ENCODE measurements at places on chromosomes 4 and X. TPM values are rescaled to one million over a fixed set of nuclear protein-coding genes. Genes with fewer than 3 reads are reported as not detected.

- no peak overlapping the region for H3K27ac ChIP-seq
- no peak overlapping the region for H3K4me3 ChIP-seq
- H3K36me3 ChIP-seq = no peaks in the 10 kb centered on the region
Observed at GRCh38 chr4:144757969-144758368, 112.0 kb downstream of the HHIP start.

Gene FAM47E
- not detected for total RNA-seq

DNA sequence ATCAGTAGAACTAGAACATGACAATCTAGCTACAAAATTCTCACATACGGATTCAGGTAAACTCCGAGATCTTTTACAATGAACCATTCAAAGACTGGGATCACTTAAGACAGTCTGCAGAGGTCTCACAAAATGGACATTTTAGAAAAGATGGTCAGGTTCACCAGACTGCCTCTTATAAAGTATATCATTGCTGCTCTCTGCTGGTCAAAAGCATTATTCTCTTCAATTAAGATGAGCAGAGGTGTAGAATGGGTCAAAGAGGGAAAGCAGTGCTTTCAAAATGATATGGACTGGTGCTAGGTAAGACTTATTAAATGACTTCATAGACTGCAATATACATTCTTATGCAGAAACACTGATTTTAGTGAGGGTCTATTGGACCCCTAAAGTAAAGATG, 434.7 kb downstream of the PACRGL start:
- no peaks in the 10 kb centered on the region for H3K4me1 ChIP-seq
- no peaks in the 10 kb centered on the region for H3K27me3 ChIP-seq
- no peak overlapping the region for H3K4me3 ChIP-seq
- H3K27ac ChIP-seq = no peak overlapping the region
- DNase-seq = no peak

GRCh38 chr4:79857811-79858210, 215.2 kb downstream of the ANTXR2 start:
- H3K36me3 ChIP-seq = no peaks in the 10 kb centered on the region
- no peak overlapping the region for H3K27ac ChIP-seq
- DNase-seq = no peak
- H3K27me3 ChIP-seq = no peaks in the 10 kb centered on the region
- H3K4me3 ChIP-seq = no peak overlapping the region

Gene TMEM184C
- 17.4 TPM for total RNA-seq

Gene CPE
- not detected for total RNA-seq

DNA sequence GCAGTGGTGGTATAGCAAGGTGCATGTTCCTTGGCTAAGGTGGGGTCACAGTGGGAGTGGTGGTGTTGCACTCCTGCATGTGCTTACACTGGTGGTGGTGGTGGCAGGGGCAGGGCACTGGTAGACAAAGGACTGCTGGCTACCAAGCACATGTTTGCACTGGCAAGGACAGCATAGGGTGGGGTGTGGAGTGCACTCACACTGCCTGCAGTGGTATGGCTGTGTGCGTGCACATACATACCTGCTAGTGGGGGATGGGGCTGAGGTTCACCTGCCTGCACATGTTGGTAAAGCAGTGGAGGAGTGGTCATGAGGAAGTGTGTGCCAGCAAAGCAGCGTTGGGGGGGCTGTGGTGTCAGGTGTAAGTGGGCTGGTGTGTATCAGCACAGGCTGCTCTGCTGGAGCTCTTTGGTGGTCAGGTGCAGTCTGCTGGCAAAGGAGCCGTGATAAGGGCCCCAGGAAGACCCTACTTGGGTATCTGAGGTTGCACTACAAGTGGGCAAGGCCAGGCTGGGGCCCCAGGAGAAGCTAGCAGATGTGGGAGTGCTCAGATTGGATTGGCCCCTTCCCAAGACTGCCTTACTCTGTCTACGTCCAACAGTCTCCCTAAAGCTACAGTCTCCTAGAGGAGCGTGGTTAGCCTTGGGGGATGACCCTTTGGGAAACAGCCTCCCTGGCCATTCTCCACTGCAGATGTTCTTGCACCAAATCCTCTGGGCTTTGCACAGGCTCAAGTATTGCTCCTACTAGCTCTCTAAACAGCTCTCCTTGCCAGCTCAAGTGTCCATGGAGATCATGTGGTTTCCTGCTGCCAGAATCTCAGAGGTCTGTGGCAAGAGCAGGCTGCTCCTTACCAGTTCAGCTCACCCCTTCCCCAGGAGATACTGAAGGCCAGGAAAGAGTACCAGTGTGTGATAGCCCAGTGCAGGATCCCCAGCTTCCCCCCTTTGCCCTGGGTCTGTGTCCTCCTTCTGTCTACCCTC, 486.3 kb upstream of the PABPC4L start:
- no peaks in the 10 kb centered on the region for H3K36me3 ChIP-seq
- H3K27ac ChIP-seq = no peak overlapping the region
- no peak for DNase-seq
- H3K4me1 ChIP-seq = no peaks in the 10 kb centered on the region
- no peak overlapping the region for H3K4me3 ChIP-seq
- H3K27me3 ChIP-seq = no peaks in the 10 kb centered on the region

DNA sequence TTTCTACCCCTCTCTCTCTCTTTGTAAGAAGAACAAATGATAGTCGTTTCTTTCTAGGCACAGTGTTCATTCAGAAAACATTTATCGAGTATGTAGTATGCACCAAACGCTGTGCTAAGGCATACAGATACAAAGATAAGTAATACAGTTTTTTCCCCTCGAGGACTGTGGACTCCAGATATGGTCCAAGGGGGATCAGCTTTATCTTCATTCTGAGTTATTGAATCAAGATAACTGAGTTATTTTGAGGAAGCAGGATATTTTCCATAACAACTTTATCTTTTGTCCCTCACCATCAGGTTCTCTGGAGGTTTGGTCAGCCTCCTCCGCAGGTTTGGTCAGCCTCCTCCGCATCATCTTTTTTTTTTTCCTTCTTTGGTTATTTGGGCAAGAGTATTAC, 15.0 kb downstream of the EREG start:
- no peaks in the 10 kb centered on the region for H3K36me3 ChIP-seq
- no peaks in the 10 kb centered on the region for H3K4me1 ChIP-seq
- no peak overlapping the region for H3K27ac ChIP-seq
- no peaks in the 10 kb centered on the region for H3K27me3 ChIP-seq
- no peak overlapping the region for H3K4me3 ChIP-seq

Gene HTR2C
- total RNA-seq = not detected

DNA sequence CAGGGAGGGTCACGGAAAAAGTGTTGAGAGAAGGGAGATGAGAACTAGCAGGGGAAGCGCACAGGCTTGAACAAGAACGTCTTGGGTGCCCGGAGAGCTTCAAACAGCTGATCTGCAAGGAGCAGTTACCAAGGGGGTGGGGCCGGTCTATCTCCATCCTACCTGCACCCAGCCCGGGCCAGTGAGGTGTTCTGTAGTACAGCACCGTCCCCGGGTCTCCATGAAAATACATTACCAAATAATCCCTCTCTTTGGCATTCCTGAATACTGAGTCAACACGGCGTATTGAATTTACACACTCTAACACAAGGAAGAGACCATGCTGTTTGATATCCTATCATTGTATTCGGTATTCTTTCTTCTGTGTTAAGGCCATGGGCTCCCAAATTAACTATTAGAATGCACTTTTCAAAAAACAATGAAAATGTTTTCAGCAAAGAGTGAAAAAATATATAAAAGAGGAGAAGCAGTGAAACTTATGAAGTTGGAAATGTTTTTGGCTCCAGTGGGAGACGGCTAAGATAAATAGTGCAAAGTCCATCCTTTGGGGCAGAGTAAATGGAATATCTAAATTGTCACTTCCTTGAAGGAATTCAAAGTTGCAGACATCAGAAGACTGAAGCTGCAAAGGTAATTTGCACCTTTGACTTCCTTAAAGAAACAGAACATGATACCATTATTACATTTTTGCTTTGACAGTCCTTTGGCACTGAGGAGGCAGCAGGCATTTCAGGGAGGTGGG, 90.3 kb downstream of the DHRSX start:
- no peak overlapping the region for H3K4me3 ChIP-seq
- no peaks in the 10 kb centered on the region for H3K27me3 ChIP-seq
- no peak for DNase-seq
- no peaks in the 10 kb centered on the region for H3K4me1 ChIP-seq
- H3K36me3 ChIP-seq = peaks cover 20% of the 10 kb centered on the region
- H3K27ac ChIP-seq = no peak overlapping the region

- H3K27me3 ChIP-seq = no peaks in the 10 kb centered on the region
- no peak overlapping the region for H3K27ac ChIP-seq
- no peaks in the 10 kb centered on the region for H3K36me3 ChIP-seq
Observed at GRCh38 chr4:29558789-29559188, 1161.4 kb upstream of the PCDH7 start.

GRCh38 chr4:156473151-156473550, 498.4 kb downstream of the PDGFC start:
- H3K27ac ChIP-seq = no peak overlapping the region
- no peak overlapping the region for H3K4me3 ChIP-seq
- H3K36me3 ChIP-seq = no peaks in the 10 kb centered on the region
- H3K27me3 ChIP-seq = no peaks in the 10 kb centered on the region
- no peaks in the 10 kb centered on the region for H3K4me1 ChIP-seq

DNA sequence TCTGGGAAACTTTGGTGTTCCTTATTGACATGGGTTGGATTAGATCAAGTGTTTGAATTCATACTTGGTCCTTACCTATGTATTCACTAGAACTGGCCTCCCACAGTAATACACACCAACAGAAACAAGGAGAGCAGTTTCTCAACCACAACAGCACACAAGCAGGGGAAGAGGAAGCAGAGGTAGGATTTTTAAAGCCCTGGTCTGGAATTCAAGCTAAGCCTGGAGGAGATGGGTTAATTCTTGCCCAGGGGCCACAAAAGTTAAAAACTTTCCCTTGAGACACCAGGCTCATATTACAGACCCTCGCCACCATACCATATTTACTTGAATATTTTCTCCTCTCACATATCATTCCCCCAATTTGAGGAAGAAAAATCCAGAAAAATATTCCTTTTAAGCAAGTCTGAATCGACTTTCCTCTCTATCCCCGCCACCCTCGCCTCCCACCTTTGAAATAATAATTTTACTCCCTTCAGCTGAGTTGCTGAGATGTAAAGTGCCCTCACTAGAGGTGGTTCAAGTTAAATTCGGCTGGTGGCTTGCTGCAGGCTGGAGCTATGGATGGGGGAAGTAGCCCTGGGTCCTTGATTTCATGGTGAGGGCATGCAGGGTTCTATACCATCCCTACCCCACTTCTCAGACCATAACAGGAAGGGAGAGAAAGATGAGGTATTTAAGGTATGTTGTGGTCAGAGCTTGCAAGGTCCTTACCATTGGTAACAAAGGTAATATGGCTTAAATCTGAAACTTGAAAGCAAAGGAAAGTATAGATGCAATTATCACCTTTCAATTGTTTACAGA, 440.2 kb downstream of the INPP4B start:
- peaks cover 23% of the 10 kb centered on the region for H3K36me3 ChIP-seq
- peaks cover 67% of the 10 kb centered on the region for H3K4me1 ChIP-seq
- peak overlapping the region; percentile 95 for H3K27ac ChIP-seq
- H3K27me3 ChIP-seq = no peaks in the 10 kb centered on the region
- H3K4me3 ChIP-seq = peak overlapping the region; percentile 92
- DNase-seq = no peak

Gene RAB39B
- total RNA-seq = 8.0 TPM

DNA sequence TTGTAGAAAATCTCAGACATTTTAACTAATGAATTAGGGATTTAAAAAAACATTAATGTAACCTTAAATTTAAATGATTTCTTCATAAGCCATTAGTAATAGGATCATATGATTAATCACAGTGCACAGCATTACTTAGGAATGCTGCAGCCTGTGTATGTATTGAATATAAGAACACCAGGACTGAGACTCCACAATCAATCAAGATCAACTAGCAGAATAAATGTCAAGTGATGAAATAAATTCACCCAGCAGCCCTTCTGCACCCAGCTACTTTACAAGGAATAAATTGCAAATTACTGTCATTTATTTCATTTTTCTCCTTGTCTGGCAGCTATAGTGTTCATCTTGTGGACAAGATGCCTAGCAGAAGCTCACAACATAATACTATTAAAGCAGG, 46.5 kb downstream of the NEIL3 start:
- H3K36me3 ChIP-seq = peaks cover 43% of the 10 kb centered on the region
- no peak overlapping the region for H3K27ac ChIP-seq
- no peak overlapping the region for H3K4me3 ChIP-seq
- no peaks in the 10 kb centered on the region for H3K27me3 ChIP-seq
- DNase-seq = no peak

DNA sequence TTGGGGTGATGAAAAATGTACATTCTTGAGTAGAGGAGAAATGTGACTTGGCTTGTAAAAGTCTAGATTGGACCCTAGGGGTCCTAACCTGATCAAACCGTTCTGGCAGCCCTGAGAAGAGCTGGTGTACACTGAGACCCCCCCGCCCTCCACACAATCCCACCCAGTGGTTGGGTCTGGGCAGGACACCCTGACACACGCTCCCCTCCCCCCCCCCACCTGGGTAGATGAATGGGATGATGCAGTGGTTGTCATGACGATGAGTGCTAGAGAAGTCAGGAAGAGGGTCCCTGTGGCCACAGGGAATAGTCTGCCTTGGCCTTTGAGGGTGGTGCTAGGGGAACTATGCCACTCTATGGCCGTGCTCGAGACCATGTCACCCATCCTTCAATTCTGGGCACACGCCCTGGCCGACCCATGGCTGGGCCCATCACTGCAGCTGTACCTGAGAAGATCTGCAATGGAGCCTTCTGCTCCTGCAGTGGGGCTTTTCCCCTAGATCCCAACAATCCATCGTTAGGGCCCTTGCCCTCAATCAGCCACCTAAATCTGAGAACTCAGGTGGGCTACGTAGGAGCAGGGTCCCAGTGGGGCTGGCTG, 4.4 kb downstream of the CDK16 start:
- H3K27ac ChIP-seq = no peak overlapping the region
- no peak for DNase-seq
- H3K4me1 ChIP-seq = peaks cover 27% of the 10 kb centered on the region
- H3K4me3 ChIP-seq = no peak overlapping the region
- peaks cover 42% of the 10 kb centered on the region for H3K36me3 ChIP-seq

GRCh38 chr4:123412700-123413512, 16.3 kb downstream of the SPRY1 start:
- peaks cover 57% of the 10 kb centered on the region for H3K4me1 ChIP-seq
- H3K36me3 ChIP-seq = peaks cover 4% of the 10 kb centered on the region
- peak overlapping the region; percentile 84 for H3K27ac ChIP-seq
- peak overlapping the region; percentile 1 for H3K4me3 ChIP-seq

Gene EDA2R
- total RNA-seq = 3.0 TPM

Gene ARMCX4
- total RNA-seq = 0.96 TPM

GRCh38 chr4:89725268-89725667, 111.7 kb downstream of the SNCA start:
- no peak overlapping the region for H3K27ac ChIP-seq
- no peak for DNase-seq
- H3K4me1 ChIP-seq = no peaks in the 10 kb centered on the region
- no peak overlapping the region for H3K4me3 ChIP-seq
- no peaks in the 10 kb centered on the region for H3K27me3 ChIP-seq

Gene PASD1
- total RNA-seq = not detected

Gene CHRDL1
- not detected for total RNA-seq

- H3K27me3 ChIP-seq = no peaks in the 10 kb centered on the region
- H3K36me3 ChIP-seq = no peaks in the 10 kb centered on the region
- no peak overlapping the region for H3K4me3 ChIP-seq
- H3K4me1 ChIP-seq = no peaks in the 10 kb centered on the region
- H3K27ac ChIP-seq = no peak overlapping the region
Observed at GRCh38 chr4:148961526-148961925, 519.3 kb upstream of the NR3C2 start.

Data from activated CD4-positive, alpha-beta T cell treated with anti-CD3 and anti-CD28 coated beads, Interleukin-2, amount 10 ng/mL, durations not matched to agents 7 days and 5 days (primary cell).